ENCODE measurements at places on chromosomes 2 and 18.

DNA sequence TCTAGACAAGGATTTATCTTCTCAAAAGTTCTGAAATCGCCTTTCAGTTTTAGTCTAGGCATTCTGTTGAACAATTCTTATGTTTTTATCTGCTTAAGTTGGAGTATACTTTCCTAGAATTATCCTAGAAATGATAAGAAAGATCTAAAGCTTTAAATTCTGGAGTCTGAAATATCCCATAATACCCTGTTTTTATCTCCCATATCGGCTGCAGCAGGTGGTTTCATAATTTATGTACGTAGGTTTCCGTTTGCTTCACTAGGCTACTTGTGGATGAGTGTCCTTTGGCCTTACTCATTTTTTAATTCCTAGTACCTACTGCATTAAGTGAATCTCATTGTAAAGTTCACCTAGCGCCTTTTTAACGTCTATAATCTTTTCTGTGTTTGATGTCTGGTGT lies 58.5 kb upstream of the MGAT5 start:
- no peak for DNase-seq

- DNase-seq, result no peak
Observed at GRCh38 chr2:194672994-194673393, 984.0 kb upstream of the SLC39A10 start.

GRCh38 chr2:168583064-168583709 lies 127.1 kb downstream of the CERS6 start:
- no peak for DNase-seq

DNA sequence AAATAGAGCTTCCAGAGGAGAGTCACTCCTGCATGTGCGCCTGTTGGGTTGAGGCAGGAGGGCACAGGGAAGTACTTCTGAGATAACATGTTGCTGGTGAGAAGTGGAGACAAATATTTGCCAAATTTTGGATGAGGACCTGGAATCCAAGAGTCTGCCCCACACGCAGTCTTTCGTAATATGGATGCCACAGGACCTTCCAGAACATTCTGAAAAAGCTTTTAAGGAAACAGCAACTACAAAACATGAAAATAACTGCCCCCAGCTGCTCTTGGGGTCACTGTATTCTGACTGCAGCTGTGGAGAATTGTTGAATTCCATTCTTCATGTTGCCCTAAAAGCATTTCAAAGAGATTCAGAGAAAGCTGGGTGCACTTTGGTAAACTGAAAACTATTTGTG lies 227.5 kb downstream of the C1D start:
- no peak for DNase-seq

GRCh38 chr18:23401400-23402347 lies 51.4 kb upstream of the RIOK3 start:
- DNase-seq, result no peak

- no peak for DNase-seq
Observed at GRCh38 chr2:98026927-98027522, 31.3 kb upstream of the TMEM131 start.

All from activated T-helper 9 cell treated with anti-CD3 and anti-CD28 coated beads, Interleukin-2, amount 50 U/mL, for 16 hours (primary cell).